ENCODE measurements at places on chromosomes 13 and 19.

DNA sequence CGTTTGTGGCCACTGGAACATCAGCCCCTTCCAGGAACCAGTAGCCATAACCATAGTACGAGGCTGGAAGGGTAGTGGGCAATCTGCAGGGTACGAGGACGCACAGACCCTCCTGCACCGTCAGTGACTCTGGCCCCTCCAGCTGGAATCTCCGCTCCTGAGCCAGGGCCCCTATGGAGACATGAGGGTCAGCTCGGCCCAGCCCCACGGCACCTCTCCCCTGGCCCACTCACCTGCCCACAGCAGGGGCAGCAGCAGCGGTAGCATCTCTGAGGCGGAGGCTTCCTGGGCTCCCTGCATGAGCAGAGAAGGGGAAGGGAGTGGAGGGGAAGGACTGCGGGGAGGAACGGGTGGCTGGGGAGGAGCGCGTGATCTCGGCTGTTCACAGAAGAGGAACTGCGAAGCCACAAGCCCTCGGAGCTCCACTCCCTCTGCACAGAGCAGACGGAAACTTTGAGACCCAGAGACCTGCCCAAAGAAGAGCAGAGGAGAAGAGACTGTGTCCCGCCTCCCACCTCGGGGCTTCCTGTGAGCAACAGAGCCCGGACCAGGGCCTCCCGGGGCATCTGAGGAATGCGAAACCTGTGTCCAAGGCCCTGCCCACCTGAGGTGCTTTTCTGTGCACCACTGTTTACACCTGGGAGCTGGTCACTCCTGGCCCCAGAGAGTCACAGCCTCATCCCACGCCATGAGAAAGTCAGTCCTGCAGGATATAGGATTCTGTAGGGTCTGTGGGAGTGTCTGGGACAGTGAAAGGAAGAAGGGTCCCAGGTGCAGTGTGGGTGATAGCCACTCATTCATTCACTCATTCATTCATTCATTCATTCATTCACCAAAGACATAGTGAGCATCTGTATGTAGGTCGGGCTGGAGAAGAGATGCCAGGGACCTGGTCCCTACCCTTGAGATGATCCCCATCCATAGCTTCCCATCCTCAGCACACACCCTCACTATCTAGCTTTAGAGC is at the start of gene SIGLEC6:
Gene SIGLEC6 (minus strand): TSS at position 322 of the 967 bp plus-strand sequence. CDS start 22 bp downstream, at position 300.
- DNase-seq, result no peak

DNA sequence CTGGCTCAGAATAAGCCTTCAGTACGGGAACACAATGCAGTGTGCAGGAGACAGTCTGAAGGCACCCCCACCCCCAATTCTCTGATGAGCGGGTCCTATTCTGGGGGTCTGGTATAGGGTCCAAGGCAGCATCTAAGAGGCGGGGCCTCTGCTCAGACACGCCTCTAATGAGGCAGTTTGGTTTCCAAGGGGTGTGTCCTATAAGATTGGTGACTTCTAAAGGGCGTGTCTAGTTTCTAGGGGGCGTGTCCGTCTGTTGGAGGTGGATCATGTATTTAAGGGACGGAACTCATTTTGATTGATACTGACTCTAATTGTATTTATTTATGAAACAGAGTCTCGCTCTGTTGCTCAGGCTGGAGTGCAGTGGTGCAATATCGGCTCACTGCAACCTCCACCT is 8.7 kb downstream of the FIZ1 start:
- DNase-seq, result peak; percentile 24

DNA sequence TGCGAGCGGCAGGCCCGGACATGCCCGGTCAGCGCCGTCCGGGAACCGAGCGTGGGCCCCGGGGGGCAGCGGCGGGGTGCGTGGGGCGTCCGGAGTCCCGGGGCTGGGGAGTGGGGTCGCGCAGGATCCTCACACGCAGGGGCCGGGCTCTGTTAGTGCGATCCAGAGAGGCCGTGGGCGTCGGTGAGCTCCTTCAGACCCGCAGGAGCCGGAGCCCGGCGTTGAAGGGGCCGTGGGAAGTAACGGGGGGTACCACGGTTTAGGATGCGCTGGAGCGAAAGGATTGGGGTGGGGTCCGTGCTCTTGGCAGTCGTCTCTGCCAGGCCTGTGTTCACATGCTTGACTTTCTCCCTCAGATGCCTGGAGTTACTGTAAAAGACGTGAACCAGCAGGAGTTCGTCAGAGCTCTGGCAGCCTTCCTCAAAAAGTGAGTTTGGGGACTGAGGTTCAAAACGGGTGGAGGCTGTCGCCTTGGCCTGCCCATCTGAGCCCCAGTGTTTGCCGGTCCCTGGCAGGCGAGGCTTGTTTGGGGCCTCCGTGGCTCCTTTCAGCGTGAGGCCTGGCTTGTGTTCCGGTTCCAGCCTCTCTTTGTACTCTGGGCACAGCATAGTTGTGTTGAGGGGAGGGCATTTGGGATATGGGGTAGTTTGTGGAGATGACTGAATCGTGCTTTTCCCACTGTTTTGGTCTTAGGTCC is 512 bp downstream of the RPS19 start:
- peak; percentile 54 for DNase-seq

GRCh38 chr19:3464587-3465235 is 15.6 kb downstream of the SMIM24 start:
- no peak for DNase-seq

DNA sequence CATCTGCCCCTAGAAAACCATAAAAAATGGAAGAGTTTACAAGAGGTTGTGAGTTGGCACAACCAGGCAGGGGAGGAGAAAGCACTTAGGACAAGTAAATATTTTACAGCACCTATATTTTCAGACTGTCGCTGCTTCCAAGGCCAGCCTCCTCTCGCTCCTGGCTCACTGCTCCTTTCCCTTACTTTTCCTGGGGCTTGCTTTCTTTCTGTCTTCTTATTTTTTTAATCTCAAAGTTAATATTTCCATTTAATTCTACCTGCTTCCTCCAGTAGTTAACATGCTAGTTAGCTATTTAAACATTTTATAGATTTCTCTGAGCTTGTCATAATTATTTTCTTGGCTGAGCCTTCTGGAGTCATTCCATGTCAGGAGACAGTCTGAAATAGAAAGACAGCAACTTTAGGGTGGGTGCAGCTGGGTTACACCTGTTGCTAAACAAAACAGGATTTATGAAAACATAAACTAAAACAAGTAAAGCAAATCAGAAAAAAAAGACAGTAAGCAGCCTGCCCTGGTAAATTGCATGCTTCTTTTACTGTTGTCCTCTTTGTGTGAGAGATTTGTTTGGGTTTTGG is 330.1 kb downstream of the DLEU7 start:
- DNase-seq, result no peak

GRCh38 chr13:68714292-68714691 is 1393.3 kb upstream of the ATXN8OS start:
- DNase-seq, result no peak

Data from NCI-H146 (cell line).